ENCODE measurements at places on chromosomes 3 and 15.

DNA sequence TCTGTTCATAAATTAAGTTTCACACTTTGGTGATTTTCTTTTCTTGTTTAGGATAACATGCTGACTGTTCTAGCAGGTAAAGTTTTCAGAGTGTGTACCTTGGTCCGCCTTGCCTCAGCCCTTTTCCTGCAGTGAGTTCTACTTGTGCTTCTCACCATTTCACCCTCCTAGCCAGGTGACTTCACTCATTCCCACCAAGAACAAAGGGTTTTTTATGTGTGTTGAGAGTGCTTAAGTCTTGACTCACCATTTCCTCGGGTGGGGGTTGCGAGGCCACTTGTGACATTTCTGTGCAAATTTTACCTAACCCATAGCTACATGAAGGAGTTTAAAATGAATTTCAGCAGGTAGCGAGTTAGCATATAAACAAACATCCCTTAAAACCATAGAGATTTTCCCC is 81.4 kb downstream of the C3orf38 start:
- DNase-seq: no peak

DNA sequence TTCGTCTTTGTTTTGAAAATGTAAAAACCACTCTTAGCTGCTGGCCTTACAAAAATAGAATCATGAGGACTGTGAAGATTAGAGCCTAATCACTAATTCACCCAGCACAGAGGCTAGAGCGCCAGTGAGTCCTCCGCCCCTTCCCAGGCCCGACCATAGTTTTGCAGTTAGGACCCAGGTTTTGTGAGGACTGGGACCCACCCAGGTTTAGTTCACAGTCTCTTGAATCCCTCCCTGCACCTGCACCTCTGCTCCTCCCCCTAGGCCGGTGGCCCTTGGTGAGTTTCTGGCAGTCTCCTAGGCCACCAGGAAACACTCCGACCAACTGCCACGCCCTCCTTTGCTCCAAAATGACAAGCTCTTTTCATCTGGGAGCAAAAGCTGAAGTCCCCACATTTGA is 136.0 kb upstream of the CCDC54 start:
- no peak for DNase-seq

DNA sequence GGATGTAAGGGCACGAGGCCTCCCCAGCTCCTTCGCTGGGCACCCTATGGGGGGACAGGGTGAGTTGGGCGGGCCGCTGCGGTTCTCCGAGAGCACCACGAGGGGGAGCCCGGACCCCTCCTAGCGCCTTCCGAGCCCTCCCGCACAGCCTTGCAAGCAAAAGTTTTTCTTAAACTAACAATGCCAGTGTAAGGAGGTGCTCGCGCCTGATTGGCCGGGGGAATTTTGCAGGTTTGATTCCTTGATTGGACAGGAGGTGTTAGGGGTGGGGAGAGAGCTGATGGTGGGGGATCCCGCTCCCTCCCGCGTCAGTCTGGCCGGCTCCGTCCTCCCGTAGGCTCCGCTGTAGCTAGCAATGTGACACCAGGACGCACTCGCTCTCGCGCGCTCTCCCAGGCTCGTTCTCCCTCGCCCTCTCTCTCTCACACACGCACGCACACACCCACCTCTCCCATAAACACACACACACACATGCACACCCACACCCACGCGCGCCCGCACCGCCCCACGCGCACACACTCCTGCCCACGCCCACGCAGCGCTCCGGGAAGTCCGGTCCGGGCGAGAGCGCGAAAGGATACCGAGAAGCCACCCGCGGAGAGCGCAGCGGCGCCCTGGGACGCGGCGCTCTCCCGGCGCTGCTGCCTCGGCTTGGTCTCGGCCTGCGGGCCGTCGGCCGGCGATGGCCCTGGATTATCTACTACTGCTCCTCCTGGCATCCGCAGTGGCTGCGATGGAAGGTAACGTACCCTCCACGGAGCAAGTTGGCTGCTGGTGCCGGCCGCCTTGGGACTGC is at the start of gene EPHB1:
EPHB1 (plus strand) TSS at position 311 of the 796 bp plus-strand sequence.
- peak; percentile 91 for DNase-seq

DNA sequence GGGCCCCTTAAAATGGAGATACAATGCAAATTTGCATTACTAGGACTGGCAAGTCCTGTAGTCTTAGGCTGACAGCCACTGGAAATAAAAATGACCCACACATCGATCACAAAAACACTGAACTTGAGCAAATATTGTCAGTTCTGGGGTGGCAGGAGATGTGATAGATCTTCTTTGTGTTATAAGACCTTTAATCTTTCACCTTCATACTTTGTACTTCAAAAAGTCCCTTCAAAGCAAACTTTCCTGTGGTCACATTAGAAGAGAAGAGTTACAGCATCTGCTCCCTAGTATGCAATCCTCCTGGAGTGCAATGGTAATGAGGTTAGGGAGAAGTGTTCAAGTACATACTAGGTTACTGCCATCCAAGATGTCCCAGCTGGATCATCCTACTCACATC is 149.4 kb upstream of the KCNMB2 start:
- DNase-seq: no peak

- no peak for DNase-seq
These were observed 29.2 kb downstream of the PAQR9 start for GRCh38 chr3:142934128-142934886.

GRCh38 chr15:90742087-90742486 is 24.9 kb downstream of the BLM start:
- no peak for DNase-seq

DNA sequence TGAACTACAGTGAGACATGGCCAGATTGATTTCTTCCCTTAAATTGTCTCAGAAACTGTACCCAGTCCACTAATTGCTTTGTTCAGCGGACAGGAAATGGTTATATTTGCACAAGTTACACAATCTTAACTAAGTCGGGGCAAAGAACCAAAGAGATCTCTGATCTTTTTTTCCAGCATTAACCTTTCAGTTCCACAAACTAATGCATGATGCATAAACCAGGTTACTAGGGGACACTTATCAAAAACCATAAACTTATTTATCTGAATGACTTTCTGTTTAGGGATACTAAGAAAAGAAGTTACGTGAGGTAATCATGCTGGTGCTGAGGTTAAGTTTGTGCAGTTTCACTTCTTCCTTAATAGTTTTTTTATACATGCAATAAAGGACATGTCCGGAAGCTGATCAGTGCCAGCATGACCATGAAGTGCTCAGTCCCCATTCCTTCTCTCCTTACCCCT is 22.4 kb downstream of the FNDC3B start:
- DNase-seq: no peak

DNA sequence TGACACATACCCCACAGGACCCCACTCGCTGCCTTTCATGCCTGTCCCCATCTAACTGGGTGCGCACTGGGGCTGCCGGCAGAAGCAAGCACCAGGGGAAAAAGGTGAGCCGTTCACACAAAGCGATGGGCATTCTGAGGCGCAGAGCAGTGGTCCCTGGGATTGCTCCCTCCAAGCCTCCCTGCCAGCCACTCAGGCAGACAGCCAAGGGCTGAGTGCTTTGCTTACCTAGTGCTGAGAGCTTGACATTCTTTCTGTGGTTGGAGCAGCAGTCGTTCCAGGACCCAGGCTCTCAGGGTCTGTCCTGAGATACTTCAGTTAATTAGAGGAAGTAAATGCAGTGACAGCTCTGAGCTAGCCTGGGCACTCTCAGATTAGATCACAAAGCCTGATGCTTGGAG is 5.7 kb downstream of the ESYT3 start:
- DNase-seq: no peak

- DNase-seq: peak; percentile 55
These were observed 3.3 kb downstream of the ANKRD63 start for GRCh38 chr15:40279437-40280141.

DNA sequence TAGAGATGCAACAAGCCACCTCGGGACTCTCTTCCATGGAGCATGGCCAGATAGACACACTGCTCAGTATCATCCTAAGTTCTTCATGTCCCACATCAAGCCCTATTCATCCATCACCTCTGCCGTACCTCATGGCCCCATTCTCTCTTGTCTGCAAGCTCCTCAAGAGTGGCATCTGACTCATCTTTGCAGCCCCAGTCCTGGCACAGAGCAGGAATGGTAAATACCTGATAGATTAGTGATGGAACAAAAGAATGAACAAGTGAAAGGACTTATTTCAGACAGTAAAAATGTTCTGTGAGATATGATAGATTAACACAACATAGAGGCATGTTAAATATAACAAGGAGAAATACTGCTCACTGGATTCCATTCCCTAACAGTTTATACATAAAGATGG is 176.4 kb downstream of the ISL2 start:
- DNase-seq: no peak

DNA sequence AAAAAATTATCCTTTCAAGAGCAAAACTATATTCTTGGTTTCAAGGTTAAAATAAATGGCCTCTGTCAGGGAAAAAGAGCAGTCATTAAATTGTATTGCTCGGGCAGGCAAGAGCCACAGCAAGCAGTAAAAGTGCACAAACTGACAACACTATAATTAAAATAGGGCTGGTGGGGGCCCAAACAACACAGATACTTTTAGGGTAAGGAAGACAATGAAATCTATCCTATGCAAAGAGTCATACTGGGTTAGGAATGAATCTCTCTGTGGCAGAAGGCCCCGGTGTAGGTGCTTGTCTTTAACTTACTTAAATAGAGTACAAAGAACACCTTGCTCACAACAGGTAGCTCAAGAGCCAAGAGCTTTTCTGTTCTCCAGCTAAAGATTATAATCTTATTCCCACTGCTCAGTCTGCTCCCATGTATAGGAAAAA is 94.7 kb downstream of the DLG1 start:
- DNase-seq: no peak

- DNase-seq: no peak
These were observed 105.4 kb downstream of the CNTN4 start for GRCh38 chr3:2204054-2204453.

DNA sequence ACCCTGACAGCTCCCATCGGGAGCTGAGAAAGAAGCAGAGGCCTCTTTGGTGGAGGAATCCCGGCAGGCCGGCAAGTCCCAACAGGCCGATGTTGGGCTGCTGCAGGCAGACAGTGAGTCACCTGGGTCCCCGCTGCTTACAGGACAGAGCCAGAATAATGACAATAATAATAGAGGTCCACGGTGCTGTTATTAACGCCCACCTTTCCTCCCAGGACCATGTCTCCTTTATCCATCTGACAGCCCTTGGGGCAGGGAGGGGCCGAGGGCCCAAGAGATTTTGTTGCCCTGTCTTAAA is 29.3 kb upstream of the MAGEF1 start:
- no peak for DNase-seq

DNA sequence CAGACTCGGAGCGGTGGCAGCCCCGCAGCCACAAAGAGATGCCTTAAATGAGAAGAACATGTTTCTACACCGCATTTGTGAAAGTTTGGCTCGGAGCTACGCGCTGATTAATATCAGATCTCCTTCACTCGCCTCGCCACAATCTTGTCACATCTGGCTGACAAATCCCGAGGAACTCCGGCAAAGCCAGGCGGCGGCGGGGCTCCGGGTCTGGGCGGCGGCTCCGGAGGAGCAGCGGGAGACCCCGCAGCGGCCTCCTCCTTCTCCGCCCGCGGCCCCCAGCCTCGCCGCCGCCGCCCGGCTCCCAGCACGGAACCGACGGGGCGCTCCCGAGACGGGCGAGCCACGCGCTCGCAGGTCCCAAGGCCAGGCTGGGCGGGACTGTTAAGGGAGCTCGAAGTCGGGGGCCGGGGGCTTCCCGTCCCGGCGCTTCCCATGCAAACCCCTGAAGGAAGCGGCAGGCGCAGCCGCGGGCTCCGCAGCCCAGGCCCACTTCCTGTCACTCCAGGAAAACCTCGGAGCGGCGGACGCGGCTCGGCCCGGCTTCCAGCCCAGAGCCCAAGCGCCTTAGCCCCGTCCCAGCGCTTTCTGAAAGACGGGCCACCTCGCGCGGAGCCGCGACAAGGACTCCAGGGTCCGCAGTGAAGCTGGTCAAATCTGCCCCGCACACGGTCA is 1.2 kb downstream of the BNC1 start:
- DNase-seq: no peak

DNA sequence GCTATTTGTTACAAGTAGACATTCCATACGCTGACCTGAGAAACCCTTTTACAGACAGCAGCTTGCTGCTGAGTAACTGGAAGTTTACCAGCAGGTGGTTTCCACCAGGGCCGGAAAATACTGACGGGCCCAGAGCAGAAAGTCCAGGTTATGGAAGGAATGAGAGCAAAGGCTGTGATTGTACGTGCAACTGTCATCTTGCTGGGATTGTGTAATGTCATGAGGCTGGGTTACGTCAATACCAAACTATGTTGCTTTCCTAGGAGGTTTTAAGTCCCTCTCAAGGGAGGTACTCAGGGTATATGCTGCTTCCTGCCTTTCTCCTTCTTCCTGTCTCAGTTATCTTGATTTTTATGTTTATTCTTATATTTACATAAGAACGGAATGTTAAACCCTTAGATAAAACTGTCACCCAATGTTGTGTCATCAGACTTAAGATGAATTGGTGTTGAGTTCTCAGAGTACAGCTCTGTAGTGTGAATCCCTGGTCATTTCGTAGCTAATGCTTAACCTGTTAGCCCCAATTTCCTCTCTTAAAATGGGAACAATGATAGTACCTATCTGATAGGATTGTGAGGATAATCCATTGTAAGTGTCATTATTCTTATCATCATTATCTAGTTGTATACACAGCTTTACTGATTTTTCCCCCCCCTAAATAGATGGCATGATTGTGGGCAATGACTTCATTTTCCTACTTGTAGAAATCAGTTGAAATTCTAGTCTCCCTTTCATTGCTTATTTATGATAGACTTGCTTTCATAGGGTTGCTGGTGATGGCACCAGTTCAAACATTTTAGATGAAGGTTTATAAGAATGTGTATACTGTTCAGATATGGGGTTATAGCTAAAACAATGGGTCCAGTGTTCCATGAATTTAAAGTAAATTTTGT is 101.4 kb downstream of the FNDC3B start:
- DNase-seq: peak; percentile 58

DNA sequence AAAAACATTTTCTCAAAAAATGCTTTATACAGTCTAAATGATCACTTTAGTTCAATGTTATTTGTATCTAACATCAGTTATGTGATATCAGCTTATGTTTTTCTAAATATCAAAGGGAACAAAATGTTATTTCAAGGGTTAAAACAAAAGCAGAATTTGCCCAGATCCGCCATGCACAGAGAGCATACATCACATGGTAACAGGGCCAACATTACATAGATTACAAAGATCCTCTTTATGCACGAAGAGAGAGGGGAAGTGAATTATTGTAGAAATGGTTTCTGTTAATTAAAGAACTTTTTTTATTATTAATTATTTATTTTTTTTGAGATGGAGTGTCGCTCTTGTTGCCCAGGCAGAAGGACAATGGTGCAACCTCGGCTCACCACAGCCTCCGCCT is 100.8 kb upstream of the MME start:
- DNase-seq: no peak

DNA sequence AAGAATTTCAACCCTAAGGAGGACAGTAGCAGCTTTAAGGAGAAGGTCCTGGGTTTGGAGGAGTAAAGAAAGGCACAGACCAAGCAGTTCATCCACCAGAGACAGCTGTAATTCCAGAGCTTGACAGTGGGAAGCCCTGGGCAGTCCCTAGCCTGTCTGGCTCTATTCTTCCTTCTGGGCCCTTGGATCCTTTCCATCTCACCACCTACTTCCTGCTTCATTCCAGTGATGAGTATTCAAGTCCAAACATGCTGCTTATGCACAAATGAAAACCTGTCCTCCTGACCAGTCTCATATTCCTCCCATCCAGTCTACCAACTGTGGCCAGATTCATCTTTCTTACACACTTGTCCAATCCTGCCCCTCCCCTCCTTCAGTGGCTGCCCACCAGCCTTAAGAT is 171.4 kb downstream of the CNTN3 start:
- DNase-seq: peak; percentile 1
